ENCODE measurements at places on chromosomes 5 and 9.

- no peak for DNase-seq
Measured at GRCh38 chr9:91119142-91119541, 242.6 kb downstream of the AUH start.

DNA sequence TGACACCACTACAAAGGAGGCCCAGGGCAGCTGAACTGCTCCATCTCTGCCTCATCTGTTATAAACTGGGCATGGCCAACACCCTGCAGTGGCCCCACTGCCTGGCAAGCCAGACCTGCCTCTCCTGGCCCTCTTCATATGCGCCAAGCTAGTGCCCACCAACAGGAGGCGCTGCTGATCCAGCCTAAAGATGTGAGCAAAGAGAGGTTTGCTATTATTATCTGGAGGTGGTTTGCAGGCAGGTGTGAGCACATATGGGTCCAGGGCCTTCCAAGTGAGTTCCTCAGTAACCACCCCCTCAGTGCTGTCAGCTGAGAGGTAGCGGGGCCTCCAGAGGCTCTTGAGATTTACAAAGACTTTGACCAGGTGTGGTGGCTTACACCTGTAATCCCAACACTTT, 232.2 kb downstream of the SYK start:
- DNase-seq = no peak

DNA sequence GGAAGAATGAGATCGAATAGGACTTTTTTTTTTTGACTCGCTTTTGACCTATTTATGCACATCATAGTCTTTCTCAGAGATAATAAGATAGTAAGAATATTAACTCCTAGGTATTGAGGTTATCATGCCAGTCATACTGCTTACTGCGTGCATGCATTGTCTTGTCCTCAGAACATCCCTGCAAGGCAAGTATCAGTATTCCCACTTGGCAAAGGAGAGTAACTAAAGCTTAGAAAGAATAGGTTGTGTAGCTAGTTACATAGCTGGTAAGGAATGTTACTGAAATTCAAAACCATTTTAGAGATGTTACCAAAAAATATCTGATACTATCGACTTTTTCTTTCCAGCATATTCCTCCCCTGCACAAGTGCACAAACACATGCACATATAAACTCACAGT, 296.1 kb upstream of the CLINT1 start:
- DNase-seq = no peak

- no peak for DNase-seq
Measured at GRCh38 chr9:32574858-32575257, 1.9 kb upstream of the NDUFB6 start.

- DNase-seq = no peak
Measured at GRCh38 chr9:99356512-99356971, 134.5 kb downstream of the SEC61B start.

GRCh38 chr5:580436-580835, 31.7 kb upstream of the CEP72 start:
- DNase-seq = no peak

GRCh38 chr9:125405938-125406809, 144.5 kb downstream of the GAPVD1 start:
- DNase-seq = no peak

DNA sequence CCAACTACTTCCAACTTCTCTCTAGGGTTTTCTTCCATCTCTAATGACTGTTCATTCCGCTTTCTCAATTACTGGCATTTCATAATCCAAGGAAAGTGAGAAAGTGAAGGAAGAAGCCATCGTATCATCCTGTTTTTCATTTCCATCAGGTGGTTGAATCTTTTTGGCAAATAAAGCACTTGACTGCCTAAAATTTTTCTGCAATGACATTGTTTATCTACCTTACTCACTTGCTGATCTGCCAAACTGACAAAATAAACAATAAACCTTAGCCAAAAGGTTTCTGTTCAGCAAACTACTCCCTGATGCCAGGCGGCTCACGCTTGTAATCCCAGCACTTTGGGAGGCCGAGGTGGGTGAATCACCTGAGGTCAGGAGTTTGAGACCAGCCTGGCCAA, 18.4 kb downstream of the FNBP1 start:
- no peak for DNase-seq

- no peak for DNase-seq
Measured at GRCh38 chr5:57817924-57818323, 335.3 kb upstream of the ACTBL2 start.

- DNase-seq = no peak
Measured at GRCh38 chr9:18215626-18216025, 258.3 kb upstream of the ADAMTSL1 start.

DNA sequence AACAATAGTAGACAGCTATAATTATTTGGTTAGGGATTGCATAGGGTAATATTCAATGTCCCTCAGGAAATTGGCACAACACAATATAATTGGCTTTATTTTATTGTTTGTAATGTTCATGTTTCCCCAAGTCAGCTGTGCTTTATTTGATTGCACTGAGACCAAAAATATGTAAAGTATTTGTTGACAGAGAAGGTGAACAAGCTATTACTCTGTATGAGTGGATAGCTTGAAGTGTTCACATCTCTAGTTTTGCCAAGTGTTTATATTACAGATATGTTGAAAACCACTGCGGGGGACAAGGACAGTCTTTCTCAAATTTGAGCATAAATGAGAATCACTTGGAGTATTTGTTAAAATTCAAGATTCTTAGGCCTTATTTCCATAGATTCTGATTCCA, 83.3 kb downstream of the RAB3C start:
- DNase-seq = no peak

DNA sequence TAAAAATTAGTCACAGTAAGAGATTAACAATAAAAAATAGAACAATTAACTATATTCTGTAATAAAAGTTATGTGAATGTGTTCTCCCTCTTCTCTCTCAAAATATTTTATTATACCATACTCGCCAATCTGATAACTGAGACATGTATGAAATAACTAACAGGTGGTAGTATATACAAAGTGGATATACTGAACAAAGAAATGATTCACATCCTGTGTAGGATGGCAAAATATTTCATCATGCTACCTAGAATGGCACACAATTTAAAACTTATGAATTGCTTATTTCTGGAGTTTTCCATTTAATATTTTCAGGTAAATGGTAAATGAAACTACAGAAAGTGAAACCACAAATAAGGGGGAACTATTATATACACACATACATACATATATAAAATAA, 152.5 kb downstream of the RNF180 start:
- DNase-seq = no peak

DNA sequence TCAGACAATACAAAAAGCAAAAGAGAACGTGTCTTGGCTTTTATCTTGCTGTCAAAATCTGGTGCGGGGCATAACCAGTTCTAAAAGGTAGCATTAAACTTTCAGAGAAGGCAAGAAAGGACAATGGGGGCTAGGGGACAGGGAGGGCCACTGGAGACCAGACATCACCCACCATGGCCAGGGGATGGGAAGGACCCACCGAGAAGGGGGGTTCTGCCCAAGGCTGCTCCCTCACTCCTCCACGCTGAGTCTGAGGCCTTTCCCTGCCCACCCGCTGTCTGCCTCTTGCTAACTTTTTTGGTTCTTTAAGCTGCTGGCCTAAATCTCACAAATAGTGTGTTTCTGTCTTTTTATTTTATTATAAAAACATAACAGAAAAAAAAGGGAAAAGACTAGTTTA, 33.6 kb downstream of the ATPSCKMT start:
- DNase-seq = no peak

GRCh38 chr5:117794847-117795246, 1193.5 kb downstream of the DTWD2 start:
- no peak for DNase-seq

- DNase-seq = no peak
Measured at GRCh38 chr5:141465351-141465750, 10.4 kb upstream of the PCDHGC3 start.

DNA sequence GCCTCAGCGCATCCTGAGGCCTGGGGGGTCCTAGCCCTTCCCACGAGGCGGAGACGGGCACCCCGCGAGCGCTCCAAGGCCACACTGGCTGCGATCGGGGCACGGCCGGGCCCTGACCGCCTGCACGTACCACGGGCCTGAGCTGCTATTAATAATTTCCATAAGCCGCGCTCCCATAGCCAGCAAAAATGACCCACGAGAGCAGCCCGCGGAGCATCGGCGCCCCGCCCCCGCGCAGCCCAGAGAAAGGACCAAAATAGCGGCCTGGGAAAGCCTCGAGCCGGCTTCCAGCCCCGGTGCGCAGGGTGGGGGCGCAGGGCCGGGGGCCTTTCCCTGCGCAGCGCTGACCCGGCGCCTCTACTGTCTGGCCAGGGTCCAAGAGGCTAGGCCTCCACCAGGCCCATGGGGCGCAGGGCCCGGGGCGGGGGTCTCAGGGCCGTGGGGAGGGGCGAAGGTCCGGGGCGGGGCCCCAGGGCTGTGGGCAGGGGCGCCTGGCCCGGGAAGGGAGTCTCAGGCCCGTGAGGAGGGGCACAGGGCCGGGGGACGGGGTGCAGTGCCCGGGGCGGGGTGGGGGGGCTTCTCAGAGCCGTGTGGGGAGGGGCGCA, 54.4 kb downstream of the EXD3 start:
- no peak for DNase-seq

- DNase-seq = no peak
Measured at GRCh38 chr5:95471942-95472341, 80.8 kb downstream of the FAM81B start.

DNA sequence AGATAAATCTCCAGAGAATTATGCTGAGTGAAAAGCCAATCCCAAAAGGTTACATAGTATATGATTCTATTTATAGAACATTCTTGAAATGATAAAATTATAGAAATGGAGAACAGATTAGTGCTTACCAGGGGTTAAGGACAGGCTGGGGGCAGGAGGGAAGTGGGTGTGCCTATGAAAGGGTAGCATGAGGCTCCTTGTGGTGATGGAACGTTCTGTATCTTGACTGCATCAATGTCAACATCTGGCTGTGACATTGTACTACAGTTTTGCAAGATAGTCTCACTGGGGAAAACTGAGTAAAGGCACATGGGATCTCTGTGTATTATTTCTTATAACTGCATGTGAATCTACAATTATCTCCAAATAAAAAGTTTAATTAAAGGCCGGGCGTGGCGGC, 22.3 kb downstream of the ORM2 start:
- no peak for DNase-seq

GRCh38 chr9:100352727-100353505, at the start of gene TEX10:
Gene TEX10, minus strand, starts transcription at chr9:100352942. Its CDS starts 3,579 bp downstream, at chr9:100349363.
- peak; percentile 89 for DNase-seq

- DNase-seq = no peak
Measured at GRCh38 chr9:30048396-30048795, 2336.0 kb upstream of the ACO1 start.

DNA sequence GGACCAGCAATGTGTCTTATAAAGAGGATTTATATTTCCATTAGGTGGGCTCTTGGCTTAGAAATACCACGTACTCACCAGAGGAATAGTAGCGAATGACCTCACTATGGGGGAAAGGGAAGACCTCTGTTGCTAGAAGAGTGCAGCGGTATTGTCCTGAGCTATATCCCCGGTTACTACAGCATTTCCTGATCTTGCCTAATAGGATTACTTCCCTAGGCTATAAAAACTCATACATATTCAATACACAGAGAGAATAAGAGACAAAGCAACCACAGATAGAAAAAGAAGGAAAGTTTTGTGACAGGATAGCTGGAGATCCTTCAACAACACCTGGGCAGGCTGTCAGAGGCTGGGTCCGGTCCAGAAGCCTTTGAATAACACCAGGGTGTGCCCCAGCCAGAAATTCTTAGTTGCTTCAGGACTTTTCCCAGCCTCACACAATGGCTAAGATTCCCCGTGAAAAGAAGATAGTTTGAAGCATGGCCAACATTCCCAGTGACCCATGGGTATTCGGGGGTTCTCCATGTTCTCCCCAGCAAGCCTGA, 85.4 kb downstream of the TRIM36 start:
- no peak for DNase-seq

DNA sequence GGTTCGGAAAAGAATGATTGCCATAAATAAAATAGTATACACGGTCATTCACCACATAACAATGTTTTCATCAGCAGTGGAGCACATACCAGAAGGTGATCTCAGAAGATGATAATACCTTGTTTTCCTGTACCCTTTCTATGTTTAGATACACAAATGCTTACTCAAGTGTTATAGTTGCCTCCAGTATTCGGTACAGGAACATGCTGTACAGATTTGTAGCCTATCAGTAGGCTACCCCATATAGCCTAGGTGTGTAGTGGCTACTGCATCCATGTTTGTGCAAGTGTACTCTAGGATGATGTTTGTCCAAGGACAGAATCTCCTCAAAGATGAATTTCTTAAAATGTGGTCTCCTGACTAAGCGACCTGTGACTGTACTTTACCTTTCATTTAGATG, 59.2 kb downstream of the ICE1 start:
- DNase-seq = no peak

- peak; percentile 61 for DNase-seq
Measured at GRCh38 chr9:118459913-118460312, 755.7 kb downstream of the TLR4 start.

- no peak for DNase-seq
Measured at GRCh38 chr5:176714067-176714466, 66.8 kb downstream of the TSPAN17 start.

DNA sequence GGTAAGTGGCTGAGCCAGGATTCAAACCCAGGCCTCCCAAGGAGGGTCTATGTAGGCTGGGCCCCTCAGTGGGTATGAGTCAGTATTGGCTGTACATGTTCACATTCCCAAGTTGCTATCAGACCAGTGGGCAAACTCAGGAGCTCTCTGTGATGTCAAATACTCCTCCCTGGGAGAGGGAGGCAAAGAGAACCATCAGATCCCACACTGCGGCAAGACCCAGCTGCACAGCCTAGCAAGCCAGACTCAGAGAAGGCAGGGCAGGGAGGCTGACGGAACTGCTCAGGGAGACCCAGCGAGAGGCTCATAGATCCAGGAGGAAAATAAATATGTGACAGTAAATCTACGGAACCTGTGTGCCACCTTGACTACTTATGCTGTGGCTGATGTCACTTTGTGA, 42.6 kb upstream of the SAP30L start:
- DNase-seq = no peak

- DNase-seq = no peak
Measured at GRCh38 chr5:17317473-17317872, 100.0 kb downstream of the BASP1 start.

- DNase-seq = no peak
Measured at GRCh38 chr9:86470326-86470725, 116.1 kb upstream of the TUT7 start.

DNA sequence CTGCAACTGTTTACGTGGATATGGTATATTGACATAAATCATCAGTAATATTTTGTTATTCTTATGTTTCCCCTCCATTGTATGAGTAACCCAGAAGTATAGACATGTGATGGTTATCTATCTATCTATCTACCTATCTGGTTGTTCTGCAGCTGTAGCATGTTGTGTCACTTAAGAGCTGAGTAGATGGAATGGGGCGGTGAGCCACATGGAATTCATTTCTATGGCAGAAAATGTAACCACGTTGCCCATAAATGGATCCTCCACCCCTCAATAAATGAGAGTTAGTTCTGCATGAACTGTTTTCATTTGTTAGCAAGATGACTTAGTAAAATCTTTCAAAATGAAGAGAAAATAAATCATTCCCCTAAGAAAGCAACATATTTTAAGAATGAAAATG, 553.2 kb downstream of the MAT2B start:
- DNase-seq = no peak

- DNase-seq = peak; percentile 36
Measured at GRCh38 chr5:173745123-173745522, 128.7 kb upstream of the BOD1 start.

Data from NCI-H524 (cell line).